Ascending aorta (tissue), 2 donors: ENCODE measurements at places on chromosomes 12 and 14.
A peak's percentile ranks its signal among the peaks of the same experiment; 100 is the strongest.

- H3K4me3 ChIP-seq: no peak overlapping the region
- no peak overlapping the region for H3K27ac ChIP-seq
- no peaks in the 10 kb centered on the region for H3K27me3 ChIP-seq
- H3K36me3 ChIP-seq: no peaks in the 10 kb centered on the region
- no peaks in the 10 kb centered on the region for H3K4me1 ChIP-seq
- DNase-seq: no peak
These were observed 128.3 kb downstream of the SLC35F4 start for GRCh38 chr14:57737598-57737997.

- H3K4me3 ChIP-seq: no peak overlapping the region
- no peak for DNase-seq
- no peak overlapping the region for H3K27ac ChIP-seq
- H3K4me1 ChIP-seq: no peaks in the 10 kb centered on the region
These were observed 35.4 kb downstream of the TAOK3 start for GRCh38 chr12:118337194-118337838.

DNA sequence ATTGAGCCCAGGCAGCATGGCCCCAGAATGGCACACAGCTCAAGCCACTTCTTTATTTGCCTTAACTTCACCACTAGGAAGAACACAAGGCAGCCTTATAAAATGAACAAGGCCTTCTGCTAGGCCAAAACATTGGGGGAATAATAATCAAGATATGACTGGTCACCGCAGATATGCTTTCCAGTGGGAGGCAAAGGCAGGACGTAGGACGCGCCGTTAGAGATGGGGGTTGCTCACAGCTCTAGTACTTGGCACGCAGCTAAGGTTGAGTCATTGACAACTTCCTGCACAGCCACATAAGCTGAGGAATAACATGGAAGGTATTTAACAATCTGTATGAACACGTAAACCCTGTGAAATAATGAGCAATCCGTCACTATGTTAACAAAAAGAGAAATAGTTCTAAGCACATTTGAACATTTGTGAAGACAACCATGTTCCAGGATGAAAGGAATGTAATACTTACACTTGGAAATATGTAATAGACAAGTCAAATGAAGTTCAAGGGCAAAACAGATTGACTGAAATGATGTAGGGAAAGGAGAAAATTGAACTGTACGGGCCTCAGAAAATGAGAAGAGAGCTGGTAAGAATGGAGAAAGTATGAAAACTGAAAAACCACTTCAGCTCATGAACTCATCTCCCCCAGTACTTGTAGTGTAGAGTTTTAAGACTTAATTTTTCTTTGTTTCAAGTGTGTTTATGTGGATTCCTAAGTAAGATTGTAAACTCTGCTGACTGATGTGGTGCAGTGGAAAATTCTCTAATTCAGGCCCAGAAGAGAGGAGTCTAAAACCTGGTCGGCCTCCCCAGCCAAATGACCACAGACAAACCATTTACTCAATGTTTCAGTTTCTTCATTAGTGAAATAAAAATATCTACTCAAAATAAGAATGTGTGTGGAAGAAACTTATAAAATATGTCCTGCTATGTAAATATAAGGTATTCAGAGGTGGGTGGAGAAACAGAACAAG, 59.3 kb upstream of the CCDC91 start:
- H3K4me3 ChIP-seq: no peak overlapping the region
- peaks cover 10% of the 10 kb centered on the region for H3K4me1 ChIP-seq
- H3K27me3 ChIP-seq: no peaks in the 10 kb centered on the region
- DNase-seq: peak; percentile 91
- peak overlapping the region; percentile 79 for H3K27ac ChIP-seq

DNA sequence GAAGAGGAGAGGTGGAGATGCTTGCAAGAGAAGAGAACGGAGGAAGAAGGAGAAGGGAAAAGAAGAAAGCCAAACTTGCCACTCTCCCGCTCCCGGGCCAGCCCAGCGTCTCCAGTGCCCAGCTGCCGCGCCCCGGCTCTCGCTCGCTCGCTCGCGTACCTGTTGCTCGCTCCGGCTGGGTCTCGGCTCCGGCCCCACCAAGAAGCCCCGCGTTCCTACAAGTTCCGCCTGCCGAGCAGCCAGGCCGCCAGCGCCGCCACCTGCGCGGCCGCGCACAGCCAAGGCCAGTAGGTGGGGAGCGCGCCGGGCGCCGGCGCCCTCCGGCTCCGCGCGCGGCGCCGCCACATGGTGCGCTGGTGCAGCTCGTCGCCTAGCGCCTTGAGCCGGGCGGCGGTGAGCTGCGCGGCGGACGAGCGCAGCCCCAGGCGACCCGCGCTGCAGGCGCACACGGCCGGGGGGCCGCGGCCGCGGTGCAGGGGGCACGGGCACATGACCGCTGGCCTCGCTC, 370 bp downstream of the HRK start:
- H3K4me3 ChIP-seq: peak overlapping the region; percentile 55
- no peak for DNase-seq
- peaks cover 10% of the 10 kb centered on the region for H3K4me1 ChIP-seq
- no peaks in the 10 kb centered on the region for H3K36me3 ChIP-seq
- peaks cover 12% of the 10 kb centered on the region for H3K27me3 ChIP-seq

DNA sequence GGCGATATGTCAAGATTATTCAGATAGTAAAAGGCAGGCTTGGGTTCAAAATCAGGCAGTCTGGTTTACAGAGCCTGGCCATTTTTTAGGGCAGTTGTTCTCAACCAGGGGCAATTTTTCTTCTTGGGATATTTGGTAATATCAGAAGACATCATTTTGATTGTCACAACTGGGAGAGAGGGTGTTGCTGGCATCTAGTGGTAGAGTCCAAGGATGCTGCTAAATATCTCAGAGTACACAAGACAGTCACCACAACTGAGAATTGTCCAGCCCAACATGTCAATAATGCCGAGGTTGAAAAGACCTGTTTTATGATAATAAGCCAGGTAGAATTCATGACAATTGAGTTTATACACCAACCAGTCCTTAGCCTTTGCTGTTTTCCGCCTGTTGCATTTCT, 733.9 kb downstream of the NRXN3 start:
- DNase-seq: no peak
- no peaks in the 10 kb centered on the region for H3K4me1 ChIP-seq
- H3K36me3 ChIP-seq: no peaks in the 10 kb centered on the region
- H3K27me3 ChIP-seq: no peaks in the 10 kb centered on the region

DNA sequence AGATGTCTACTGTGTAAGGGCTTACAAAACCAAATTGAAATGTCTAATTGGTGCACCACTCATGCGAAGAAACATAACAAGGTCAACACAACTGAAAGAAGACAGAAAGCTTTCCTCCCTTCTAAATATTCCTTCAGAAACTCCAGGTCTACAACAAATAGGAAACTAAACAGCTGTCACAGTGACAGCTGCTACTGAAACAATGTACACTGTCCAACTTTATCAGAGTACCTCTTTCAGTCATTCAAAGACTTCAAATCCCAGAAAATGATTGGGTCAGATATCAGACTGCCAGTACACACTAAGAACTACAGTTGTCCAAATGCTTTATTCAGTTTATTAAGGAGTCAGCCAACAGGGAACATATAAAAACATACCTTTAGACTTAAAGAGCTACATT, 35.2 kb downstream of the CEP128 start:
- H3K27ac ChIP-seq: no peak overlapping the region
- H3K4me1 ChIP-seq: no peaks in the 10 kb centered on the region
- DNase-seq: no peak

- H3K36me3 ChIP-seq: no peaks in the 10 kb centered on the region
- no peak for DNase-seq
- no peaks in the 10 kb centered on the region for H3K4me1 ChIP-seq
These were observed 8.1 kb upstream of the OR6C65 start for GRCh38 chr12:55392032-55392795.

DNA sequence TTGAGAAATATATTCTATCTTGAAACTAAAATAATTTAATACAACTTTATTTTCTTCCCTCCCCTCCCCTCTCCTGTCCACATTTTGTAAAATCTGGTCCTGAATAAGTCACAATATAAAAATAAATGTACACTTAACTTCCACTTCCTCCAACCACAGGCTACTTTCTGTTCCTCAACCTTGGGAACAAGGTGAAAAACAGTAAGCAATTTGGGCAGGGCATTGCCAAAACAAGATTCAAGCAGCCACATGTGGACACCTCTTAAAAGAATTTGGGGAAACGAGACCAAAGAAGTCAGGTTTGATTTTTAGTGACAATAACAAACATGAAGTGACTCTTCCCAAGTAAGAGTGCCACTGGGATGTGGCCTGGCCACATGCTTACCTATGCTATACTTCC, 115.7 kb downstream of the PTPRQ start:
- no peak for DNase-seq
- no peak overlapping the region for H3K4me3 ChIP-seq
- H3K27ac ChIP-seq: no peak overlapping the region
- H3K36me3 ChIP-seq: no peaks in the 10 kb centered on the region
- peaks cover 4% of the 10 kb centered on the region for H3K4me1 ChIP-seq

GRCh38 chr12:109752117-109753053, 38.8 kb downstream of the FAM222A start:
- no peak overlapping the region for H3K27ac ChIP-seq
- no peak overlapping the region for H3K4me3 ChIP-seq
- H3K36me3 ChIP-seq: no peaks in the 10 kb centered on the region
- no peaks in the 10 kb centered on the region for H3K27me3 ChIP-seq
- no peaks in the 10 kb centered on the region for H3K4me1 ChIP-seq
- peak; percentile 21 for DNase-seq

GRCh38 chr12:31629756-31630732, 29.4 kb upstream of the ETFBKMT start:
- H3K27ac ChIP-seq: no peak overlapping the region
- H3K36me3 ChIP-seq: no peaks in the 10 kb centered on the region
- peaks cover 6% of the 10 kb centered on the region for H3K4me1 ChIP-seq
